Stimulated activated CD8-positive, alpha-beta memory T cell treated with anti-CD3 and anti-CD28 coated beads, Interleukin-4, amount 100 ng/mL, for 1 hour (primary cell): ENCODE measurements at places on chromosomes 12 and 14.

- no peak for DNase-seq
Observed at GRCh38 chr12:124165695-124166094, 129.2 kb upstream of the RFLNA start.

DNA sequence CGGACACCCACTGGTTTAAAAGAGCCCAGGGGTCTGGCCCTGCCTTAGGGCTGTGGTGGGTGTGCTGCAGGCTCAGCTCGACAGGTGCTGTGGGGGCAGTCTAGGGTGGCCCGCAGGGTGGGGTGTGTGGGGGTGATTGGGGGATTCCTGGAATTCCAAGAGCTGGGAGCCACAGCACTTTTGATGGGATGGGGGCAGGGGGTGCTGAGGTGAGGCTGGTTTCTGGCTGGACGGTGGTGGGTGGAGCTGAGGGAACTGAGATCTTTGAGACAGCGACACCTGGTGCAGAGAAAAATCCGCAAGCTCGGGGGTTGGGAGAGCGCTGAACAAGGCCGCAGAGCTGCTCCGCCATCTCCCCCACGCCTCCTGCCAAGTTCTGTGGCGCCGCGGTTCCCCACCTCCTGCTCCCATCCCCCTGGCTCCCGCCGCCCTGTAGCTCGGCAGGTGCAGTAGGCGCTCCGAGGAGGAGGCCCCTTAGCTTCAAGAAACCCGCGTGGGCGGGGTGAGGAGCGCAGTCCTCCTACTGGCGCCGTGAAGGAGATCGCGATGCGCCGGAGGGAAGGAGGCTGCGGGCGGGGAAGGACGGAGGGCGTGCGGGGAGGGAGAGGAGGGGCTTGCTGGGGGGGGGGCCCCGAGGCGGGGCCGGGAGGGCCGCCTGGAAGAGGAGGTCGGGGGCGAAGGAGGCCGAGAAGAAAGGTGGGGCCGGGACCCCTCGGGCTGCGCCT is 1.3 kb upstream of the TEDC1 start:
- DNase-seq, result peak; percentile 62

DNA sequence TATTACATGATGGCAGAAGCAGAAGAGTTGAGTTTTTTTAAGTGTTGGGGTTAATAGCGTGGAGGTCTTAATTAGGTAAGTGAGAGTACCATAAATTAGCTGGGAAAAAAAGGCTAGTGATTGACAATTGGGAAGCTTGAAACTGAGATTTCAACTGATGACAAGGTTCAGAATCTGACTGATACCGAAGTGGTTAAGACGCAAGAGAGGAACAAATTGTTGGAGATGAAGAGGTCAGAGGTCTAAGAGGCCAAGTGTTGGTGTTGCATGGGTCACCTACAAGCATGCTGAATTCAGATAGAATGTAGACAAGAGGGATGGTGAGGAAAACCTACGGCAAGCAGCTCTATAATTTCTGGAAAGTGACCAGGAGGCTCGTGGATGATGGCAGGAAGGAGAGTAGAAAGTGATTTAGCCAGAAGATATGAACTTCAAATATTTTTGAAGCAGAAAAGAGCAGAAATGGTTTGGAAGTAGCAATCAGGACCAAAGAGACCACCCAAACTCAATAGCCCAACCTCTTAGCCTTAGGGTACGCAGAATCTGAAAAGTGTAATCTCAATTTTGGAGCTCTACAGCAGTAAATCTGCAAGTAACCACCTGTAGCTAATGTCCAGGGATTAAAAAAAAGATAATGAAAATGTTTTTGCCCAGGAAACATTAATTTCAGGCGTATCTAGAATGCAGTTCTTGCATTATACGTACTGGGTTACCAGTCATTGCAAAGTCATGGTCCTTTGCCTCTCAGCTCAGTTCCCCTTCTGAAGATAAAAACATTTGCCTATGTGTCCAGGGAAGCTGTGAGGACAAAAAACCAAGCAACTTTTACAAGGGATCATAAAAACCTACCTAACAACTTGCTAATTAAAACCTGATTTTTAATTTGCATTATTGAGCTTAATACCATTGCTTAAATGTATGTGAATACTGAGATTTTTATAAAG is 1.7 kb upstream of the TMPO start:
- no peak for DNase-seq

DNA sequence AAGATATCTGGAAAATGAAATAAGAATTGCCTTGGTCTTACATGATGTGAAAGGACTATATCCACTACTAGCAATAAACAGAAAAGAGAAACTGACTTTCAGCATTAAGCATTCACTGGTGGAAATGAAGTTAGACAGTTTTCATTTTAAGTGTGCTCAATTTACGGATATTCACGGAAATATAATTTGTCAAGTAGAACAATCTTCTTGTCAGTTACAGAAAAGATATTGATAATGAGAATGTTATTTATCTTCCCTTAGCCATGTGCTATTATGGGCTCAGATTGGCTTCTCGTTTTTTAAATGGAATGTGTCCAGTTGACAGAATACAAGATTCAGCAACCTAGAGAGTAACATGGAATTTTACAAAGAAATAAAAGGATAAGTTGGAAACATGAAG is 118.6 kb upstream of the SLCO1C1 start:
- no peak for DNase-seq

DNA sequence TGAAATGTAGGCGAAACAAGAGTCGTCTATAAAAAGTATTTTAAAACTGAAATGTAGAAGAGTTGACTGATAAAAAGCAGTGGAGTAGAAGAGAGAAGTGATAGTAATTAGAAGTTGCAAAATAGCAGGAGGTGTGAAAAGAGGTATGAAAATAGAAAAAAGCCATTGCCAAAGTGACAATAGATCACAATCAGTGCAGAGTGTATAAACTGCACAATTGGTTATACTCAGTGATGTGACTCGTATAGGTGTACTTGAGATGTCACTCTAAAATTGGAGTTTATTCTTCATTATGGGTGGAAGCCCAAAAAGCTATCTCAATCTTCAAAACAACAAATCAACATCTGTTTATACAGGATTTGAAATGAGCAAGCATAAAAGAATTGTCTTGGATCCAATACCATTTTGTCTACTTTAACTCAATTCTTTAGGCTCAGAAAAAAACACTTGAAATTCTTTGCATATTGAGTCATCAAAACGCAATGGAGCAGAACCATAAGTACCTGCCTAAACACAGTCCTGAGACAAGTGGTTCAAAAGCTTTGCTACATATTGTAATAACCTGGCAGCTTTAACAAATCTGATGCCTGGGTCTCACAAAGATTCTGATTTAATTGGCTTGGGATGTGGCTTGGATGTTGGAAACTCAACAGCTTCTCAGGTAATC is 8.8 kb downstream of the IKBIP start:
- no peak for DNase-seq

DNA sequence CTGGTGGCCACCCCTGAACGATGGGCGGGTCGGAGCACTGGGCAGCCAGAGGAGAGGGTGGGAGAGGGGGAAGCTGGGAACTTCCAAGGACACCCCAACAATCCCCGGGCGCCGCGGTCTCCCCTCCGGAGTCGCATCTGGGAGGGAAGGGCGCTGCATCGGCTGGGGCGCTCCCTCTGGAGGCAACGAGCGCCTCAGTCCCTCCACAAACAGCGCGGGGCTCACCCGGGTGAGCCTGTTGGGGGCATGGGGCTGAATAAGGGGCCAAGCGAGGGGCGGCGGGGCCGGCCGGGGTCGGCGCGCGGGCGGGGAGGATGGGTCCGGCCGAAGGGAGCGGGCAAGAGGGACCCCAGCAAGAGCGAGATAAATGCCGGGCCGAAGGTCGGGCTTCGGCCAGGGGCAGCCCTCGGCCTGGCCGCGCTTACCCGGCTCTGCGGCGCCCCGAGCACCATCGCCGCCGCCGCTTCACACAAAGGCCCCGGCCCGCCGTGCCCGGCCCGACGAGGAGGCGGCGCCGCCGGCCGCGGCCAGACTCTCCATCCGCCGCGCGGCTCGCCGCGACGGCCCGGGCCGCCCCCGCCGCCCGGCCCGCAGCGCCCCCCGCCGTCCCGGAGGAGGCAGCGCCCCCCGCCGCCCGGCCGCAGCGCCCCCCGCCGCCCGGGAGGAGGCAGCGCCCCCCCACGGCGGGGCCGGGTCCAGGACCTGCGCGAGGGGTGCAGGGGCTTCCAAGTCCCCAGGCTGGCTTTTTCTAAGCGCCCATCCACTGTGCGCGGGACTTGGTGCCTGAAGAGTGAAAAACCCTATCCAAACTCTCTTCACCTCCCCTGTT is at the start of gene ZBTB39:
TSS of gene ZBTB39 (minus strand) at position 567 of the 829 bp plus-strand sequence. CDS start 1,629 bp downstream, outside the sequence.
- peak; percentile 16 for DNase-seq

DNA sequence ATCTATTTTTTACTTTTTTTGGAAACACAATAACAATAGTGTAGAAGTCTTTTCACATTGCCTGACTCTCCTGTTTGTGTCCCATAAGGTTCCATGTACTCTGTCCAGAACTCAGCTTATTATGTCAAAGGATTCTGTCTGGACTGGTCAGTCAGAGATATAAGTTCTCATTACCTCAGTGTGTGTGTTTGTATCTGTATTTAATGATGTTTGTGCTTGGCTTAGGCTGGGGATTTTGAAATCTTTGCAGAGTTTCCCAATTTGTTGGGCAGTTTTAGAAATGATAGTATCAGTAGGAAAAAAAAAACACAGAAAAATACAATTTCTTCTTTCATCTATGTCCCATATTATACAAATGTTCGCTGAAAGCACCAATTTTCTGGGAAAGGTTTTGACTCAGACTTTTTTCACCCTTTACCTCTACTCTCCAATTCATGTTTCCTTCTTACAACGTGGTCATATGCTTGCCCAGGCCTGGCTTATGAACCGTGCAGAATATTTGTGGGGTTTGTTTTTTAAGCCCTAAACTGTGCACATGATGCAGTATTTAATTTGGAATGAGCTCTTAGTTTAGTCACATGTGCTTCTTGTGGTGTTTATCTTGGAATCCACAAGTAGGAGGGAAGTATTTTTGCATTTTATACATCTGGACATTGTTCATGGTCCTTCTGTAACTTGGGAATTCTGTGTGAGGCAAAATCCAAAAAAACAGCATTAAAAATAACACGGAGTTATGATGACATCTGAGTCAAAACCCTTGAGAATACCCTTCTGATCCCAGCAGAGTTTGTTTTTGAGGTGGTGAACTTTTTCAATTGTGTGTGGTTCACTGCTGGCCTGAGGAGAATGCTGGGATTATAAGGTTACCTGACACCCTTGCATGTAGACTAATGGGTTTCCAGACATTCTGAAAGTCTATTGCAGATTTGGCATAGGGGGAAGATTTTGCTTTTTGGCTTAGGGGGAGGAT is 121.2 kb downstream of the RAD51B start:
- DNase-seq, result no peak

- DNase-seq, result no peak
Observed at GRCh38 chr12:120278137-120279069, 12.9 kb upstream of the PXN start.

GRCh38 chr14:50631408-50631821 is 36.7 kb downstream of the SAV1 start:
- no peak for DNase-seq

DNA sequence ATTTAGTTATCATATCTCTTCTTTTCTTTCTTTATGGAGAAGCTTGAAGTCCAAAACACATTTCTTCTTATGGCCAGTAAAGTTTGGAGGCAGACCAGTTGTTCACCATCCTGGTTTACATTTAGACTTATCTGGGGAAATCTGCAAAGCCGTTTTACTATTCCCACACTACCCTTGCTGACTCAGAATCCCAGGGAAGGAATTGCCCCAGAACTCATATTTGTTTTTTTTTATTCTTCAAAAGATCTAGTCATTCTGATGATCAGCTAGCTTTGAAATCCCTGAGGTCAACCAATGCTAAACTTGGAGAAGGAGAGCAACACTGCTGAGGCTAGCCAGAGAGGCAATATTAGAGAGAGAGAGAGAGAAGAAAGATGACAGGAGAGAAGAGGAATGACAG is 12.3 kb upstream of the LMO3 start:
- no peak for DNase-seq

- DNase-seq, result no peak
Observed at GRCh38 chr14:23829736-23830471, 123.7 kb upstream of the DHRS4 start.

- no peak for DNase-seq
Observed at GRCh38 chr12:26460361-26460760, 265.0 kb downstream of the SSPN start.

GRCh38 chr14:76706811-76707210 is 54.5 kb upstream of the VASH1 start:
- no peak for DNase-seq

DNA sequence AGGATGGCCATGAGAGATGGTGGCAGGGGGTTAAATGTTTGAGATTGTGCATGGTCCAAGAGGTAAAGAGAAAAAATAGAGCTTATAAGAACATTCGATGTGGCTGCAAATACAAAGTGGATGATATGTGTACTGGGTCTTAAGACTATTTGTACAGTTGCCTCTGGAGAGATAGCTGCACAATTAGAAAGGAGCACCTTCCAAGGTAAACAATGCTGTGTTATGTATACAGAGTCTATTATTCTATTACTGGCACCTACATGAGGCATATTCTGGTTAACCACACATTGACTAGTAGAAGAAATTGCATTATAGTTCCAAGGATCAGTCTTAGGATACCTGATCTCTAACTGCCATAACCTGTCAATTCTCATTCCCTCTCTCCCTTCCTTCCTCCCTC is 238.0 kb upstream of the FOXN3 start:
- no peak for DNase-seq

GRCh38 chr12:34210689-34211530 is 188.6 kb downstream of the ALG10 start:
- no peak for DNase-seq

- DNase-seq, result no peak
Observed at GRCh38 chr14:76019676-76020075, 34.1 kb downstream of the IFT43 start.

DNA sequence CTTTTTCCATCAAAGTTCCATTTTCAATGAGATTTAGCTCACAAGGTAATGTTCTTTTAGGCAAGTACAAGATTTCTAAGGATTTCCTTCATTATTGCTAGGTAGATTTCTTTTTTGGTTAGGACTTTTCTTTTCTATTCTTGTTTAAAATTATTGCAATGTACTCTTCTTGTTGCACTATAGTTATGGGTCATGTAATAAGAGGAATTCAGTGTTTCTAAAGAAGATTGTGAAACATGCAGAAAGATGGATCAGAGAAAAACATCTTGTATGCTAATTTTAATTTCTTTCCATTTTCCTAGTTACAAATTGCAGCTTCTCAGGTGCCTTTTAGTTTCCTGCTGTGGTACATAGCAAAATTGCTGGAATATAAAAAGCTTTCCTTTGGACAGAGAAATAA is 56.1 kb downstream of the BTG1 start:
- no peak for DNase-seq
